ENCODE measurements at places on chromosomes 5 and 9.

GRCh38 chr5:1498623-1499416 is 24.9 kb downstream of the LPCAT1 start:
- DNase-seq, result no peak

GRCh38 chr5:72951671-72952468 is 4.0 kb upstream of the FCHO2 start:
- no peak for DNase-seq

- no peak for DNase-seq
Observed at GRCh38 chr9:128555180-128555721, 2.9 kb downstream of the SPTAN1 start.

DNA sequence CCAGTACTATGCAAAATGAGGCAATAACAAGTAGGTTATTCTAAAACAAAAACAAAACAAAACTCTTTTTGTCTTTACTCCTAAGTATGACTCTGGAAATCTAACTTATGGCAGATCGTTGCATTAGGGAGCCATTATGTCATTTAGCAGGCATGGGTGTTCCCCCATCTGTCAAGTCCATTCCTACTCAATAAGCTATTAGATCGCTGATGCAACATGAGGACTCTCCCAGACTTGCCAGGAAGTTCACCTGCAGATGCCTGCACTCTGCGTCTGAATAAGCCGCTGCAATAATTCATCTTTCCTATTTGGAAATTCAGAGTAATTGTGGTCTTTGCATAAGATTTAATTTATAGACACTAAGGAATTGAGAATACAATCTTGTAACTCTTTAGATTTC is 585.0 kb downstream of the KIF4B start:
- DNase-seq, result no peak

DNA sequence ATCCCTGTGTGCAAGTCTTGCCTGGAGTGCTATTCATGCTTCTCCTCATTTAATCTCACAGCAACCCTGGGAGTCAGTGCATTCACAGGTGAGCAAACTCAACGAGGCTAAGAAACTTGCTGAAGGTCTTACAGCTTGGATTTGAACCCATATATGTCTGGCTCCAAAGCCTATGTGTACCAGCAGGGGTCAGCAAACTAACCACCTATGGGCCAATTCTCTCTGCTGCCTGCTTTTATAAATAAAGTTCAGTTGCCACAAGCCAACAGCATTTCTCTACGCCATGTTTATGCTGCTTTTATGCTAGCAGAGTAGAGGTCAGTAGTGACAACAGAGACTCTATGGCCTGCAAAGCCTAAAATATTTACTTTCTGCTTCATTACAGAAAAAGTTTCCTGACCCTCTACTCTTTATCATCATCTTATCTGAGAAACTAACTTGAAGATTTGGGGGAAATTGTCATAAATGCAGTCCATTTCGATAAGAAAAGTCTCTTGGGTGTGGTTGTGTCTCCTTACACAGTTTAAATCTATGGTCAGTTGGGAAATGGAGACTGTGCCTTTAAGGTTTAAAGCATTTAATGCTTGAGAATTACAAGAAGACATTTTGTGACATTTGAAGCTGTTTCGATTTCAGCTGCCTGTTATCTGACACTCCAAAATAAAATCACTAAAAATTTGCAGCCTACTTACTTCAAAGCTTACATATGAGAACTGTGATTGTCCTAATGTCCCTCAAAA is 137.7 kb downstream of the PRELID2 start:
- DNase-seq, result no peak

DNA sequence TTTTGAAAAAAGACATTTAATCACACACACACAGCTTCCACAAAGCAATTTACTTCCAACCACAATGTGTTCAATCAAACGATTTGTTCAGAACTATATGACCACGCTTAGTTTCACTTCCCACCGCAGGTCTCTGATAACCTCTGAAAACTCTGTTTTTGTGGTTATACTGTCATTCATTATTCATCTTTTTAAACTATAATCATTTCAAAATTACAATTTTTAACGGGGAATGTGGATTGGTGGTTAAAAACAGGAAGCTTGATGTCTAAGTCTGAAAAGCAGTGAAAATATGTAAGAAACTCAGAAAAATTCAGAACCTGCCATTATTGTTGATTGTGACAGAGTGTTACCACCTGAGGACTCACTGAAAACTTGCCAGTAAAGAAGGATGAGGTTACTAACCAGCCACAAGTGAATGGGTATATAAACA is 12.7 kb upstream of the TMEM174 start:
- no peak for DNase-seq

GRCh38 chr5:143373076-143373475 is 30.4 kb downstream of the NR3C1 start:
- no peak for DNase-seq

DNA sequence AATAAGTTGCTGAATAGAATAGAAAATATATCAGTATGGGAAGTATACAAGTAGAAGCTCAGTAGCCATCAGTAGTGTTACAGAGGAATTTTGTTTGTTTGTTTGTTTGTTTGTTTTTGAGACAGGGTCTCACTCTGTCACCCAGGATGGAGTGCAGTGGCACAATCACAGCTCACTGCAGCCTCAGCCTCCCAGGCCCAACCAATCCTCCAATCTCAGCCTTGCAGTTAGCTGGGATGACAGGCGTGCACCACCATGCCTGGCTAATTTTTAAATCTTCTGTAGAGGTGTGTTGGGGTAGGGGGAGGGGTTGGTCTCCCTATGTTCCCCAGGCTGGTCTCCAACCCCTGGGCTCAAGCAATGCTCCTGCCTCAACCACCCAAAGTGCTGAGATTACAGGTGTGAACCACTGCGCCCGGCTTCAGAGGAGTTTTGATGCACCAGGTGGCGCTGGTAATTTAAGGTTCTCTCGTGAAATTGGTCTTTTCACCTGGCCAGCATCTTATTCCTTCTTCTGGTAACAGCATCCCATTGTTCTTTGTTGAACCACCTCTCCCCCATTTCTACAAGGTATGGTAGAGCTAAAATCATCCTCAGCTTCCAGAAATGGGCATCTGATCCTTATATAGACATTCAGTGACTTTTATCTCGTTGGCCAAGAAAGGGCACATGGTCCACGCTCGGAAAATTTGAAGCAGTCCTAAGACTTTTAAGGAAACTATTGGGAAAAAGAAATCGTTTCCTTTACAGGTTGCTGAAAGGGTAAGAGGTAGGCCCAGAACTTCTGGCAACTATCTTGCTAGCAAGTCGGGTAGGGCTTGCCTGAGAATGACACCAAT is 157.1 kb downstream of the ARRDC3 start:
- no peak for DNase-seq
